Astrocyte of the cerebellum (primary cell): ENCODE measurements at places on chromosomes 2 and 18.

GRCh38 chr2:20200697-20201555 is 24.0 kb downstream of the SDC1 start:
- DNase-seq: no peak

GRCh38 chr2:64201151-64201550 is 56.9 kb upstream of the PELI1 start:
- DNase-seq: no peak

GRCh38 chr18:12391487-12392165 is 14.6 kb upstream of the AFG3L2 start:
- peak; percentile 55 for DNase-seq

GRCh38 chr18:57134618-57135135 is 12.2 kb upstream of the BOD1L2 start:
- DNase-seq: no peak

- DNase-seq: no peak
Measured at GRCh38 chr2:120859128-120859527, 123.5 kb downstream of the GLI2 start.

DNA sequence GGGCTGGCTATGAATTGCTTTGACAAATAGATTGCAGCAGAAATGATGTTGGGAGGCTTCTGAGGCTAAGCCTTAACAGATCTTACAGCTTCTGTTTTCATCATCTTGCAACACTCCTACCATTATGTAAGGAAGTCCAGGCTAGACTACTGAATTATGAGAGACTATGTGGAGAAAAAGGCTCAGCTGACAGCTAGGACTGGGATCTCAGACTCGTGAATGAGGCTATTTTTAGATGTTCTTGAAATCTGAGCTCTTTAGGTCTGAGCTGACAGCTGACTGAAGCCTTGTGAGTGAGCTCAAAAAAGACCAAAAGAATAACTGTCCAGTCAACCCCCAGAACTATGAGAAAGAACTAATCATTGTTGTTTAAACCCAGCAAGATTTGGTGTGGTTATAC is 70.3 kb downstream of the VWC2L start:
- DNase-seq: peak; percentile 11

DNA sequence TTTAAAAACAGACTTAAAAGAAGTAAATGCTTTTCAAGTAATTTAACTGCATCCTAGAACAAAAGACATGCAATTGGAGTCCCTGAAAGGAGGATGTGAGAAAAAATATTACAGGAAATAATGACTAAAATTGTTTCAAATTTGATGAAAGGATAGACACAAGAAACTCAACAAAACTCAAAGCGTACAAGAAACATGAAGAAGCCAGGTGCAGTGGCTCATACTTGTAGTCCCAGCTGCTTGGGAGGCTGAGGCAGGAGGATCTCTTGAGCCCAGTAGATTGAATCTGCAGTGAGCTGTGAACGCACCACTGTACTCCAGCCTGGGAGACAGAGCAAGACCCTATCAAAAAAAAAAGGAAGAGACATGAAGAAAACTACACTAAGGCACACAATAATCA is 118.1 kb upstream of the SLC39A10 start:
- DNase-seq: no peak

DNA sequence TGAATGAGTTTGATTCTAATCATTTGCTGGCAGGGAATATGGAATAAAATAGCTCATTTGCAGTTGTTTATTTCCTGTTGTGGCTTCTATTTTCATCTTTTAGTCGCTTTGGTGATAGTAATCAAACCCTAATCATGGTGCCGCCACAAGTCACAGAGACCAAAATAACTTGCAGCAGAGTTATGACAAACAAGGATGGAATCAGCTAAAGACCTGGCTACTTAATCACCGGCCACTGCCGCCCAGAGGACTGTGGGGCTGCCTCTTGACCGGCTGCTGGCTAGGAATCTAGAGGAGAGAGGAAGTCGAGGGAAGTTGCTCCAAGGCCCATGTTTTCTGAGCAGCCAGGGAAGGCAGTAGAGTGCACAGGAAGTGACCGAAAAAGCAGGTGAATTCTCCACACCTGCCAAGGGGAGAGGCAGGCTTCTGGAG is 5.1 kb upstream of the SMAD7 start:
- DNase-seq: no peak

GRCh38 chr2:46131-46470 is 204 bp downstream of the FAM110C start:
- DNase-seq: no peak

- DNase-seq: no peak
Measured at GRCh38 chr18:60247103-60247502, 125.5 kb downstream of the MC4R start.

GRCh38 chr2:195498839-195499490 is 158.1 kb upstream of the SLC39A10 start:
- no peak for DNase-seq

- no peak for DNase-seq
Measured at GRCh38 chr2:21330786-21331391, 207.1 kb downstream of the TDRD15 start.

- DNase-seq: no peak
Measured at GRCh38 chr2:71460595-71461303, 7.4 kb downstream of the DYSF start.

- peak; percentile 83 for DNase-seq
Measured at GRCh38 chr2:54387059-54387991, 68.8 kb upstream of the SPTBN1 start.

DNA sequence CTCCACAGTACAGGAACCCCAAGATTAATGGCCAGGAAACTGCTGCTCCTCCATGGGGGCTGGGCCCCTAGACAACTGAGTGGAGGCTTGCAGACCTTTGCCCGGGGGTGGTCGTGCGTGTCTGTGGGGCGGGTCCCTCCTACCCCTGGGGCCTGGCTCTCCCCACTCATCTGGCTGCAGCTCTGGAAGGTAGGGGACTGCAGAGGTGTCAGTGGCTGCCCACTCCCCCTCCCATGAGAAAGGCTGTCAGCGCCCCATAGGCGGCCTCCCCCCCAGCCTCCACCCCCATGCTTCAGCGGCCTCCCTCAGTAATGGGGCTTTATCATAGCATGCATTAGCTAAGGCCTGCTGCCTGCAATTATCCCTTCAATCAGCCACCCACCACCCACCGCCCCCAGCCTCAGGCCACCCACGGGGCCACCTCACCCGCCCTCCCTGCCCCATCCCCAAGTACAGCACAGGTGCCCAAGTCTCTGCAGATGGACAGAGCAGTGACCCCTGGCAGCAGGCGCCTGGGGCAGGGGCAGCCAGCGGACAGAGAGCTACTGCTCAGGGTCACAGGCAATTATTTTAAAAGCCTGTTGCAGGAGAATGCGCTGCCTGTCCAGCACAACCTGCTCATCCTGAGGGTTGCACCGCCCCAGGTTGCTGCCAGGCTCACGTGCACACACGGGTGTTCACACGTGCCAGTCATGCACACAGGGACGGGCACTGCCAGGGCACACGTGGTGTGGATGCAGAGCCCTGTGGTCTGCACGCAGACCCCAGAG is 9.1 kb upstream of the ECEL1 start:
- no peak for DNase-seq

- no peak for DNase-seq
Measured at GRCh38 chr2:61814539-61815160, 39.2 kb downstream of the FAM161A start.

GRCh38 chr18:22667616-22668422 is 250.1 kb upstream of the CTAGE1 start:
- DNase-seq: peak; percentile 72

- DNase-seq: no peak
Measured at GRCh38 chr18:62420513-62421209, 95.6 kb downstream of the TNFRSF11A start.

DNA sequence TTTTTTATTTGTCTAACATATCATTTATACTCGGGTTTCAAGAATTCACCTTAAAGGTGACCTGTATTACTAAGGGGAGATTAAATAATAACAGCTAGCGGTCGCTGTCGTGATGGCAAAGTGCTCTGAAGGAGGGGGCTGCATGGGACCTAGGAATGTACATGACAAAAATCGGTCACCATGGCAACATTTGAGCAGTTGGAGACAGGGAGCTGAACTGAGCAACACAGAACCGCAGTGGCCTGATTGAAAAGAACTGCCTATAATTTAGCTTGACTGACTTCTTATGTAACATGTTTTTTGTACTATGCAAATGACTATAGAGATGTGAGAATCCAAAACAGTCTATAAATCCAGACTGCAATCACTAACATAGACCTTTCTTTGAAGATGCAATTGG is 34.3 kb upstream of the EPHA4 start:
- DNase-seq: no peak

GRCh38 chr2:65626831-65627230 is 194.4 kb upstream of the SPRED2 start:
- no peak for DNase-seq

GRCh38 chr2:69986691-69987090 is 25.3 kb upstream of the ASPRV1 start:
- no peak for DNase-seq

- no peak for DNase-seq
Measured at GRCh38 chr2:170928036-170928823, 823 bp upstream of the GORASP2 start.

DNA sequence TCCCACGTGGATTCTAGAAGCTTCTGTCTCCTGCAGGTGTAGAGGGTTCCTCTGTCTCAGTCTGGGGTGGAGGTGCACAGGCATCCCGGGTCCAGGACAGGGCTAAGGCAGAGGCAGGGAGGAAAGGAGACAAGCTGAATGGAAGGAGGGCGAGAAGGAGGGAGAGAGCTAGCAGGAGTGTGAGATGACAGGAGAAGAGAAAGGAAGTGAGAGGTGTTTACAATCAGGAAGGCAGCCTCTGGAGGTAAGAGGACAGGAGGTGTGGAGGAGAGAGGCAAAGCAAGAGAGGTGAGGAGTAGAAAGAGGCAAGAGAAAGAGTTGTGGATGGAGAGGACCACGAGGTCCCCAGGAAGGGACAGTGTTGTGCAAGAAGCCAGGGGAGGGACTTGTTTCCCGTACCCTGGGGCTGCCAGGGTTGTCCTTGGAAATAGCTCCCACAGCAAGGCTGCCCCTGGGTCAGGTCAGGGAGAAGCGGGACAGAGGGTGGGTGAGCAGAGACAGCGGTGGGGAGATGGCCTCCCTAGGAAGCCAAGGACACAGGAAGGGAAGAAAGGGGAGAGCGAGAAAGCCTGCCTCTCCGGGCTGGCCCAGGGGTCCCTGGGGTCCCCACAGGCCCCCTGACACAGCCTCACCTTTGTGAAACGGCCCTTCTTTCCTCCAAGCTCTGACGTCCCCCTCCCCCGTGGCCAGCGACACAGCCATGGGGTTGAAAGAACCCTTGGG is 136.9 kb downstream of the CYP26B1 start:
- no peak for DNase-seq

GRCh38 chr2:108193251-108193650 is 46.5 kb upstream of the SULT1C3 start:
- DNase-seq: no peak

GRCh38 chr2:152322222-152322621 is 12.8 kb upstream of the FMNL2 start:
- no peak for DNase-seq

GRCh38 chr2:111695441-111696007 is 188.5 kb downstream of the ANAPC1 start:
- DNase-seq: no peak

- DNase-seq: no peak
Measured at GRCh38 chr2:71715241-71715750, 261.9 kb downstream of the DYSF start.

- DNase-seq: peak; percentile 58
Measured at GRCh38 chr2:222296911-222297599, 1.7 kb downstream of the PAX3 start.

- no peak for DNase-seq
Measured at GRCh38 chr2:73072129-73072395, 550 bp upstream of the SFXN5 start.

GRCh38 chr2:108217211-108217610 is 22.6 kb upstream of the SULT1C3 start:
- no peak for DNase-seq

DNA sequence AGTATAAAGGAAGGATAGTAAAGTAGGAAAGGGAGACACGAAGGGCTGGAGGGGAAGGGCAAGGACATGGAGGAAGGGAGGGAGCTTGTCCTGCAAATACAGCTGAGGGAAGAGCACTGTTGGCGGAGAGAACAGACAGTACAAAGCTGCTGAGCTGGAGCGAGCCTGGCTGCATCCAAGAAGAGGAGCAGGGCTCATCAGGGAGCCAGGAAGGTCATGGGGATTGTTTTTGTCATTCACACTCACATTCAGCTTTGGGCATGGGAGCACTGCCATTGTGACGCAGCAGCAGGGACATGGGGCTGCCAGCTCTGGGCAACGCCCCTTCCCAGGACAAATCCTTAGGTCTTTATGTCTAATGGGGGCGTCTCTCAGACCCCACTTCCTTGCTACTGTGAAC is 125.1 kb downstream of the COPS8 start:
- DNase-seq: no peak

DNA sequence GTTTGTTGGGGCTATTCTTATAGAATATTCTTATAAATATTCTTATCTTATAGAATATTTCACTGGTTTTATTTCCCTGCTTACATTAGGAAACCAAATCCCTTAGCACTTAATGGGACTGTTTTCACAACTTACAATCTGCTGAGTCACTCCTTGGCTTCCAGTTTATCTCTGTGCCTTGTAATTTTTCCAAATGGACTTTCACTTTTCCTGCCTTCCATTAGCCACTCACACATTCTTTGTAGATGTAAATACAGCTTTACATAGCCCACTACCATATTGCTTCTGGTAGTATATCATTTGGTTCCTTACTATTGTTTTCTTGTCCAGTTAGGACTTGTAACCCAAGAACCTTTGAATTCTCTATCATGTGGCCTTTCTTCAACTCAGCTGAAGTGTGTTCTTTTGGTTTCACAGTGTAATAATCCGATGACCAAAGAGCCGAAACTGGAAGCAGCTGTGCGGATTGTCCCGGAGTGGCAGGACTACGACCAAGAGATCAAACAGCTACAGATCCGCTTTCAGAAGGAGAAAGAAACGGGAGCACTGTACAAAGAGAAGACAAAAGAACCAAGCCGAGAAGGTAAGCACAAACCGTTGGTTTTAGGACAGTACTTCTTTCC is 96.1 kb downstream of the UGGT1 start:
- peak; percentile 56 for DNase-seq

- no peak for DNase-seq
Measured at GRCh38 chr2:159281002-159281401, 5.5 kb downstream of the WDSUB1 start.
